ENCODE measurements at places on chromosomes 1 and 21. TPM values are rescaled to one million over a fixed set of nuclear protein-coding genes. Genes with fewer than 3 reads are reported as not detected.

Gene CD58
- total RNA-seq = 10.4 TPM

Gene SPATA17
- total RNA-seq = 0.96 TPM

Gene RGSL1
- total RNA-seq = not detected

Gene FCRL2
- not detected for total RNA-seq

Gene LIN28A
- not detected for total RNA-seq

Gene GPR3
- total RNA-seq = 0.14 TPM

Gene SH2D5
- not detected for total RNA-seq

Gene C8A
- total RNA-seq = not detected

Gene F5
- 1.1 TPM for total RNA-seq

Gene SPATA46
- not detected for total RNA-seq

Gene CDKN2C
- 8.4 TPM for total RNA-seq

Gene HRNR
- total RNA-seq = 0.06 TPM

Gene LAMTOR2
- total RNA-seq = 91.4 TPM

Gene PCSK9
- total RNA-seq = not detected

Gene TRNP1
- 21.1 TPM for total RNA-seq

Gene OR10J1
- not detected for total RNA-seq

Gene LRRC38
- 0.45 TPM for total RNA-seq

Gene GNG12
- 61.5 TPM for total RNA-seq

Gene C4BPA
- not detected for total RNA-seq

Gene IFI44
- total RNA-seq = 5.3 TPM

Gene ZMYND12
- total RNA-seq = 12.7 TPM

Gene CDCA8
- total RNA-seq = 2.1 TPM

Gene RXFP4
- total RNA-seq = not detected

Gene FAM131C
- total RNA-seq = not detected

Gene DPT
- total RNA-seq = 15.4 TPM

Gene PLXNA2
- 8.9 TPM for total RNA-seq

Gene CDA
- total RNA-seq = 0.59 TPM

Gene NDUFV3
- 33.2 TPM for total RNA-seq

Gene OR6Y1
- not detected for total RNA-seq

Gene A3GALT2
- 0.46 TPM for total RNA-seq

Gene RGS4
- total RNA-seq = 3.0 TPM

Gene VAV3
- total RNA-seq = 14.5 TPM

Gene C1orf226
- total RNA-seq = 22.1 TPM

Gene SOAT1
- total RNA-seq = 30.9 TPM

Data from prostate gland (tissue), 2 donors.